Sciatic nerve (tissue), 2 donors: ENCODE measurements at places on chromosomes 7 and 10. TPM values are rescaled to one million over a fixed set of nuclear protein-coding genes. Genes with fewer than 3 reads are reported as not detected.

DNA sequence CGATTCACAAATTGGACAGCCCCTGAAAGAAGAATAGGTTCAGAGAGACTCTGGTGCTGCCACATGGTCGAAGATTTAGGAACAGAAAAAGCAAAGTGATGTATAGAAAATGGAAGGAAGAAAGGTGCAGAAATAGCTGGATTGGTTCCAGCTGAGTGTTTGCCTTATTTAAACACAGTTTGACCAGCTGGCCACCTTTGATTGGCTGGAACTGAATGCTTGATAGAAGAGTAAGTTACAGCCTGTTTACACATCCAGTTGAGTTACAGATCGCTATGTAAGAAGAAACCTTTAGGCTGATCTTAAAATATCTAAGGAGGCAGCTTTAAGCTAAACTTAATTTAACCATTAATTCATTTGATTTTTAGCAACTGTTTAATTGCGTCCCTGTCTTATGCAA is 40.3 kb upstream of the KAT6B start:
- DNase-seq: no peak

- no peak for DNase-seq
Measured at GRCh38 chr7:92352009-92352408, 95.3 kb upstream of the GATAD1 start.

- DNase-seq: no peak
Measured at GRCh38 chr10:24907956-24908355, 44.5 kb downstream of the PRTFDC1 start.

- DNase-seq: peak; percentile 79
Measured at GRCh38 chr10:129971381-129972144, 7.5 kb upstream of the EBF3 start.

DNA sequence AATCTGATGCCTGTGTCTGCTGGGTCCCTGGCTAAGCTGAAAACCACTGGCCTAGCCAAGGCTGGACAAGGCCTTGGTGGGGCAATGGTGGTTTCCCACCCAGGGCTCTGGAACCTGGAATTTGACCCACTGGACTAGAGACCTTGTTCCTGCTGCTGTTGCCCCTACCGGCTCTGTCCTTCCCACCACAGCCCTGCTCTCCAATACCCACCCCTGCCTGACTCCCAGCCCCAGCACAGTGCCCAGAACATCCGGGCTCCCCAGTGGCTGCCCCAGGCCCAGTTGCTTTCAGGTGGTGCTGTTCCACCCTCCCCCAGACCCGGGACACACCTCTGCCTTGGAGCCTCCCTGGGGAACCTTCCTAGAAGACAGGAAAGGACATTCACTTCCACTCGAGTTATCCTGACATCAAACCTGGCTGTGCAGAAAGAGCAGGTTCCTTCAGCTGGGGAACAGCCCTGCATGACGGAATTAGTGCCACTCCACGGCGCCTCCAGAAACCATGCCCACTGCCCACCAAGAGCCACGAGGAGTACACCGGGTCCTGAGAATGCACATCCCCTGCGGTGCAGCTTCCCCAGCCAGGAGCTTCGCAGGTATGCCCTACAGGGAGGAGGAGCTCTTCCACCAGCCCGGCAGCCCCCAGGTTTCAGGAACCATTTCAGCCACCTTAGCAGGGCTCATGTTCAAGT is 152.8 kb downstream of the OAT start:
- DNase-seq: no peak

SH2D4B gene
- 0.18 TPM for total RNA-seq

TFAM gene
- total RNA-seq: 28.1 TPM

DNA sequence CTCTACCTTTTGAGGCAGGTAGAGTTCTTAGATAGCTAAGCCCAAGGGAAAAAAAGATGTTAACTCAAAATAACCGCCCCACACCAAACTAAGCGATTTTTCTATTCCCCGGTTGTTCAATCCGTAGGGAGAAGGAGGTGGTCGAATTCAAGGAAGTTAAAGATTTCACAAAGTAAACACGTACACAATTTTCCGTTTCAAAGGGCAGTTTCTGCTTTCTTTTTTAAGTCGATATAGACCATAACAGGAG is 842 bp downstream of the KBTBD2 start:
- no peak for DNase-seq

- no peak for DNase-seq
Measured at GRCh38 chr7:2237109-2237602, 4.4 kb upstream of the MAD1L1 start.

DNA sequence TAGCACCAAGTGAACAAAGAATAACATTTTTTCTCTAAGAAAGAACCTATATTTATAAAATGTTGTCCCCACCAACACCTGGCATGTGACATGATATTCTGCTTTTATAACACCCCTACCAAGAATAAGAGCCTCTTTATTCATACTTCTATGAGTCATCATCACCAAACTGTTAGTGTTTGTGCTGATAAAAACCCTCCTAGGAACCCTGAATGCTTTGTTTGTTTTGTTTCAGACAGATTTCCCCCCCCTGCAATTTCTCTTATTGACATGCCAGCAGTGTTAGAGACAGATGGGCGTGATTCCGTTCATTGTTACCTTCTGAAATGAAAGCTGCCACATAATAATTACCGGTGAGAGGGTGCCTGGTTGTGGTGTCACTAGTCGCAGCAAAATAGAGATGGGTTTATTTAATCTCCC is 651.1 kb downstream of the SORCS1 start:
- no peak for DNase-seq

GRCh38 chr10:1190052-1190395 is 133.8 kb downstream of the WDR37 start:
- DNase-seq: no peak
